ENCODE measurements at places on chromosomes 5 and 9. TPM values are rescaled to one million over a fixed set of nuclear protein-coding genes. Genes with fewer than 3 reads are reported as not detected.

DNA sequence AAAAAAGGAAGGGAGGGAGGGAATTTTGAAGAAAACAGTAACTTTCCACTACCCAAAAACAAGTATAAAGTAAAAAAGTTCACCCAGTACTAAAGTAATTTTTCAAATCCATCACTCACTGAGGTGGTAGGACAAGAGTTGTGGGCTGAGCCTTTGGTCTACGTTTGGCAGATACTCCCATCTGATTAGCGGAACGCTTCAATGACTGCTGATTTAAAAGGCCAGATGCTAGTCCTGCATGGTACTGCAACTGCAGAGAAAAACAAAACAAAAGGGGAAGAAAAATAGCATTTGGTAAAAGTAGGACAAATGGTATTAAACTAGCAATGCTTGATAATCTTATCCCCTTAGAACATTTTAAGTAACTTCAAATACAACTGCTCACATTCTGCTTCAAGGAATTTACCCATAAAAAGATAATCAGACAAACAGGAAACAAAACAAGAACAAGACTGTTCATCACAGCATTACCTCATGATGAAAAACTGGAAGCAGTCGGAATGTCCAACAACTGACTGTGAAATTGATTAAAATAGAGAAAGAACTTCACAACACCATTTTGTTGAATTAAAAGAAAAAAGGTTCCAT, 65.4 kb downstream of the MED27 start:
- no peak for DNase-seq

PALM2AKAP2 gene
- total RNA-seq: 3.3 TPM

DNA sequence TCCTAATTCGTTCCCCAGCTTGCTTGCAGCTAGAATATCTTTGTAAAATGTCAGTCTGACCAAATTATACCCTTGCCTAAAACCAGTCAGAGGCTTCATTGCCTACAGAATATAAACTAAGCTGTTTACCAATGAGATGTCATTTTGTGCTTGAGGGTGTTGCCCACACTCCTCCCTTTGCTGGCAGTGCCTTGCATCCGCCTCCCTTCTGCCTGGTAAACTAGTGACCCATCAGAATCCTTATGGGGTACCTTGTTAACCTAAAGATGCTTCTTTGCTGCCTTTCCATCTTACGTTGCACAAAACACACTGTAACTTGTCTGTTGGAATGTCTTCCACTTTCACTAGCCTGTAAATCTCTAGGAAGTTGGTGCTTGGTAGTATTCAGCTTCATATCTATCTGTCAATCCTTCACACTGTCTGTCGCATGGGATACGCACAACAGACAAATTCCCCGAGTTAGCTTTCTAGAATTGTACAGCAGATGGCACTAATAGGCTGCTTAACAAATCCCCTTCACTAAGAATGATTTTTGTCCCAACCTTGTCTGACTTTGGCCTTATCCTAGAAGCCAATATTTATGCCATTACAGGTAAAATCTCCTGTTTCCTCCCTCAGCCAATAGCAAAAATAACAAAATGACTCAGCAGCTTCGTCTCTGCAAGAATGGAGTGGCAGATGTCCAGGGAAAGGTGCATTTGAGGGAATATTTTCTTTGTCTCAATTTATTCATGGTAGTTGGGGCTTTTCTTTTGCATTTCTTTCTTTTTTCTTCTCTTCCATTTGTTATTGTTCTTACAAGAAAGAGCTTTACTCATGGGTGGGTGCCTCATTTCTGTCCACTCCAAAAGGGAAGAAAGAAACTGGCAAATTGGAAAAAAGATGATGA, 3.0 kb downstream of the NUDT2 start:
- no peak for DNase-seq

DNA sequence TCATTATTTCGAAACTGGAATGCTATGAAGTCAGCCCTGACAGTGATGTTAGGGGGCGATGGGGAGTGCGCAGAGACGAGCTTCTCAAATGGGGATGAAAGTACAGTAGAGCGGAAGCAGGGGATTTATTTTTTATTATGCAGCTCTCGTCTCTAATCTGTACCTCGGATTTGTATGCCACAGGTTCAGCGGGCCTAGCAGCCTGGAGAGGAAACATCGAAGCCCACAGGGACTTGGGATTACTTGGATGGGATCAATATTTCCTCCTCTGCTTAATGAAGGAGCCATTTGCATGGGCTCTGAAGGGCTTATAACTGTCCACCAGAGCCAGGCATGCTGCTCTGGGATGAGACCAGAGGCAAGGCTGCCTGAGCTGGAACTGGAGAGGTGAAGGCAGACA, 133.5 kb upstream of the RAPGEF1 start:
- no peak for DNase-seq

TGFBI gene
- total RNA-seq: 829 TPM

- no peak for DNase-seq
Measured at GRCh38 chr5:119074419-119074818, 3.5 kb downstream of the DMXL1 start.

IL5 gene
- total RNA-seq: not detected

GRCh38 chr9:137645211-137645610, 26.4 kb downstream of the EHMT1 start:
- no peak for DNase-seq

DNA sequence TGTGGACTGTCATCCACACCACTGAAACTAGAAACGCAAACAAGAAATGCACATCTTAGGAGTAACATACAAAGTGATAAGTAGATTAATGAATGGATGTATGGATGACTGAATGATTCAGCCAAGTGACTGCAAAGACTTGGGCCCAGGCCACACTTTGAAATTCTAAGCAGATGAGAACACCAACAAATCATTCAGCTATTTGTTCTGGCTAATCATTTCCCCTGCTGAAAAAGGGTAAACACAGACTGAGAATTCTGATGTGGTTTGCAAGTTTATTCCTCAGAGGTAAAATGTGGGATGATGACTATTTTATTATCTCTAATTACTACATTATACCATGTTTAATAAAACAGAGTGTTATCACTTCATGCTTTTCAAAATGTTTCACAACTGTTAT, 163.2 kb upstream of the ADAMTS16 start:
- DNase-seq: no peak

- DNase-seq: no peak
Measured at GRCh38 chr5:138639326-138639725, 64.1 kb upstream of the HSPA9 start.

PHF24 gene
- total RNA-seq: 0.44 TPM

- DNase-seq: no peak
Measured at GRCh38 chr9:100368672-100369071, 15.9 kb upstream of the TEX10 start.
